ENCODE measurements at places on chromosomes 11 and 22. TPM values are rescaled to one million over a fixed set of nuclear protein-coding genes. Genes with fewer than 3 reads are reported as not detected.

DNA sequence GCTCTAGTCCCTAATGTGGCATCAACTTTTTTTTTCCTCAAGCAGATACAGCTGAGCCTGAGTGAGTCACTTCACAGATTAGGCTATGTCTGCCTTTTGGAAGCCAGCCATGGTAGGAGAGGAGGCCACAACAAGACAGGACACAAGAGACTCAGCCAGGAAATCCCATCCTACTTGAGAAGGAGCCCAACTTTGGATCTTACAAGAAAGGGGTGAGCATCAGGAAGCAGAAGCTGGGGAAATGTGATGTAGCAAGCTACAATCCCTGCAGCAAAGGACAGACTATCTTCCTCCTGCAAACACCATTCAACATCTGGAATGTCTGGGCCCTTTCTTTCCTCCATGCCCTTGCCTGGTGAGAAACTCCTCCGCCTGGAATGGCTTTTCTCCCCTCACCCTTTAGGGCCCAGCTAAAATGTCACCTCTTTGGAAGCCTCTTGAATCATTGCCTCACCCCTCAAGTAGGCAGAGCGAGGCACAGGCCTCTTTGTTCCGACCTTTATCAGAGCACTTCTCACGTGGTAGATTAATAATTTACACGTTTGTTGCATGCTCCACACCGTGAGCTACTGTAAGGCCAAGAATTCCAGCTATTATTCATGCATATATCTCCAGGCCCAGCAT, 156.4 kb upstream of the PITPNB start:
- peak; percentile 58 for DNase-seq

- no peak for DNase-seq
Measured at GRCh38 chr11:82365351-82365750, 368.3 kb downstream of the FAM181B start.

DNA sequence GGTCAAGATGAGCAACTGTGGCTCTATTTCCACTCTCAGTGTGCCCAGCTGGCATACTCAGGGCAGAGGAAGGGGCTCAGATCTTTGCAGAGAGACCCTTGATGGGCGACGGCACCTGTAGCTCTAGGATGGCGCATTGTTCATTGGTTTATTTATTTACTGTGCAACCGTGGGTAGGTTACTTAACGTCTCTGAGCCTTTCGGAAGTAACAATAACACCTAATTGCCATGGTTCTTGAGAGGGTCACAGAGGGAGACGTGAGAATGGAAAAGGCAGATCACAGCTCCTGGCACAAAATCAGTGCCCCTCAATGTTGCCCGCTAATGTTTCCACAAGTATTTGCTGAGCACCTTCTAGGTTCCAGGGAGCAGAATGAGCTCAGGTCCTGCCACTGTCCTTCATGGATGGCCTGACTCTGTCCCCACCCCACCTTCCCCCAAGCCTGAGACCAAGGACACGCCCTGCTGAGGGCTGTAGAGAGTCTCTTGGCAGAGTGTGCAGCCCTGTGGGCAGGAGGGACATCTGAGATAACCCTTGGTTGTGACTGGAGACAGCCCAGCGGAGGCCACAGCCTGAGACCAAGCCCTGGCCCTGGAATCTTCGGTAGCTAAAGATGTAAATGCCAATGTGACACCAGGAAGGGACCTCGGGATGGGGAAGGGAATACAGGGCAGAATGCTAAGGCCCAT, 780 bp upstream of the ALDH3B2 start:
- DNase-seq = no peak

GRCh38 chr11:118666371-118666770, 13.1 kb downstream of the TREH start:
- DNase-seq = no peak

DNA sequence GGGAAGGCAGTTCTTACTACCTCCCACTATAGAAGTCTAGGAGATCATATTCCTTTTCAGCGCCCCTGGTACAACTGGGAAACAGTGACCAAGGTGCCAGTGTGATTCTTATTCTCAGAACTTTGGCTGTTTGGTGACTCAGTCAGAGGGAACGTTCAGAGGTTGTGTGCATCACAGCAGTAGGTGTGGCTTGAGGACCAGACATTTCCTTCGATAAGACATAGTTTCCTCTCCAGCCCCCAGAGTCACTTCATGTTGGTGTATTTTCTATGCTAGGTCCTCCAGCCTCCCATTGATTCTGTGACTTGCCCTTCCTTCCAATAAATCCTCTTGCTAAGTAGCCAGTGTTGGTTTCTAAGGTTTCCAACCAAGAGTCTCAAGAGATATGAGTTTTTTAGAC, 171.9 kb upstream of the MPPED2 start:
- peak; percentile 8 for DNase-seq

- DNase-seq = no peak
Measured at GRCh38 chr11:3104961-3105790, 48.0 kb upstream of the CARS1 start.

- DNase-seq = peak; percentile 75
Measured at GRCh38 chr11:70191495-70192140, 11.5 kb upstream of the FADD start.

DNA sequence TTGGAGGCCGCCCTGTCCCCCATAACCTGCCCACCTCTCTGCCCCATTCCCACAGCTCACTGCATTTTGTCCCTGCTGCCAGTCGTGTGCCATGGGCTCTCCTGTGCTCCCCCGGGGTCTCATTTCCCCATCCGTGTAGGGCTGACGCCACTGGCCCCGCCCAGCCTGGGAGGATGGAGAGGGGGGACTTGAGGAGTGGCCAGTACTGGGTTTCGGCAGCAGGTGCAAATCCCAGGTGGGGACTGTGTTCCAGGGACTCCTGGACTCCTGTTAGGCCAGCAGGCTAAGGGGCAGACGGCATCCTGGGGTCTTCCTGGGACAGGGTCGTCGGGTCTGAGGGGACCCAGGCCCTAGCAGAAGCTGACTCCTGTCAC, 1.2 kb upstream of the MYO7A start:
- DNase-seq = no peak

- DNase-seq = no peak
Measured at GRCh38 chr11:87574193-87574592, 536.5 kb downstream of the TMEM135 start.

DNA sequence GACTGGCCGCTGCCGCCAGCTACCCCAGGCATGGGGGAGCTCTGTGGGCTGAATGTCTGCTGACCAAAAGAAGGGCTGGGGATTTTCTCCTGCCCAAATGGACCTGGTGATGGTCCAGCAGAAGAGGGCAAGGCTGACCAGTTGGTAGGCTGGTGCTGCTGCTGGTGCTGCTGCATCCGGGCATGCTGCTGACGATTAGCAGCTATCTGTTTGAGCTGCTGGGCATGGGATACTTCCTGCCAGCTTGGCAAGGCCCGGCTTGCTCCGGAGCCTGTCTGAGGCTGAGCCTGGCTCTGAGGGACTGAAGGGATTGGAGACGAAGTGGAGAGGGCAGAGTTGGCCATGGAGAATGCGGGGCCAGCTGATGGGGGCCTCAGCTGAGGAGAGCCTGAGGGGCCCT, 168.6 kb upstream of the MTMR2 start:
- no peak for DNase-seq

- DNase-seq = peak; percentile 31
Measured at GRCh38 chr11:104254347-104254746, 90.4 kb upstream of the PDGFD start.

DNA sequence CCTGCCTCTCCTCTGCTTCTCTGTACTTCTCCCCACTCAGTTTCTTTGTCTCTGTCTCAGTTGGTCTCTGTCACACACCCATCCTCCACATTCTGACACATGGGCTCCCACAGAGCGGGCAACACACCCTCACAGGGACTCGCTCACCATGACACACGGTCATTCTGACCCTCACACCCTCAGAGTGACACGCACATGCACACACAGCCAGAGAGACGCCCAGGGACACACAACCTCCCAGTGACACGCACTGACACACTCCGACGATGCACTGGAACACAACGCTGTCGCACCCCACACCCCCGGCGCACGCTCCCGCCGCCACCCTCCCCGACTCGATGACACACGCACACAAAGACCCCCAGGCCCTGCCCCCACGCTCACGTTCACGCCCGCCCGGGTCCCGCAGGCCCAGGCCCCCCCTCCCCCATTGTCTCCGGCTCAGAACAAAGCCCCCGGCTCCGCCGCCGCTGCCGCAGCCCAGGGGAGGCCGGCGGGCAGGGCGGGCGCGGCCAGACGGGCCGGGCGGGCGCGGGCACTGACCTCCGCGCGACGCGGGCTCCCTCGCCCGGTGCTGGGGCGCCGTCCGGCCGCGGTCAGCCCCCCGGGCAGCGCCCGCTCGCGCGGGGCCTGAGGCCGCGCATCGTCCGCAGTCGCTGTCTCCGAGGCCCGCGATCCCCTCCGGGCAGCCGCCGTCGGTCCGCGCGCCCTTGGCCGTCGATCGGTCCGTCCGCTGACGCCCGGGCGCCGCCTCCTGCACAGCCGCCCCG, 404 bp downstream of the DCHS1 start:
- no peak for DNase-seq

GRCh38 chr22:41910050-41911000, 4.5 kb downstream of the SHISA8 start:
- DNase-seq = no peak

- no peak for DNase-seq
Measured at GRCh38 chr11:10030122-10030490, 263.9 kb downstream of the SBF2 start.

- peak; percentile 2 for DNase-seq
Measured at GRCh38 chr22:46967445-46968358, 205.3 kb downstream of the TBC1D22A start.

GRCh38 chr11:114062272-114062671, 2.8 kb downstream of the ZBTB16 start:
- no peak for DNase-seq

FXYD6 gene
- 2.1 TPM for total RNA-seq

RASL10A gene
- not detected for total RNA-seq

TSPAN4 gene
- total RNA-seq = 210 TPM

VSIG10L2 gene
- not detected for total RNA-seq

TRPM5 gene
- total RNA-seq = not detected

MTFP1 gene
- total RNA-seq = 16.6 TPM

MUC15 gene
- 7.1 TPM for total RNA-seq

TENM4 gene
- total RNA-seq = 0.19 TPM

OR4A16 gene
- total RNA-seq = not detected

NNMT gene
- total RNA-seq = 204 TPM

All from A172 (cell line).